Cardiac septum (tissue), 1 donor: ENCODE measurements at places on chromosomes 16 and 17.

GRCh38 chr16:10077861-10078260 is 104.4 kb downstream of the GRIN2A start:
- no peak for DNase-seq

DNA sequence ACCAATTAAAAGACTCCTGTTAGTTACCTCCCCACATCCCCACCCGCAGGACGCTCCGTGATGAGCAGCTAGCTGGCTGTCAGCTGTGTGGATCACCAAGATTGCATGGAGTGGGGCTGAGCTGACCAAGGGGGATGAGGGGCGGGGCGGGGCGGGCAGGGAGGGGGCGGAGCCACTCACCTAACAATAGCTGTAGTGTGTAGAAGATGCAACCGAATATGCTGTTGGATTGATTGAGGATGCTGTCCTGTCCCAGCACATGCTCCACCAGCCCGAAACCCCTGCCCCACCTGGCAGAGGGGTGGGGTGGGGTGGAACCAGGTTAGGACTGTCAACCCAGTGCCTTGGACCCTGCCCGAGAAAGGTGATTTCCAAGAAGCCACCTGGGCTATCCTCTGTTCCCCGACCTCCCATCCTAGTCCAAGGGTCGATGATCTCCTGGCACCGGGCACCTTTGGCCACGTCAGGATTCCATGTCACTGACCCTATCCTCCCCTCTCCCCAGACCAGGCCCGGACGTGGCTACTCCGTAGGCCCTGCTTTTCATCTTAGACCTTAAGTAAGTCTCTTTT is 1.4 kb downstream of the VKORC1 start:
- DNase-seq: no peak

GRCh38 chr17:28874750-28875149 is 19.9 kb downstream of the ERAL1 start:
- DNase-seq: no peak

- DNase-seq: no peak
Observed at GRCh38 chr17:55433029-55433628, 11.5 kb upstream of the MMD start.

DNA sequence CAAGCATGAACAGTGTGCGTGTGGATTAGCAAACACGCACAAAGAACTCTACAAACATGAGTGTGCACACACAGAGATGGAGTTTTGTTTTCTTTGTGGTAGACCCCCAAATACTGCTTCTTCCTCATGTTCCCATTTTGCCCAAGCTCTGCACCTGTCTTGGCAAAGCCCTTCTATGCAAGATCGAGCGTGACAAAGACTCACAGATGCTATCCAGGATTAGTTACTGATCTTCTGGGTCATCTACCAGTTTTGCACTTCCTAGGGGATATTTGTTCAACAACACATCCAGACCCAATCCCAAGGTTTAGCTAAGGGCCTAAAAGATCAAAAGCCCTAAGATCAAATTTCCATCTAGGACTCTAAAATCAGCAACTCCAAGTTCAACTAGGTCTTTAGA is 16.0 kb downstream of the LRRC36 start:
- DNase-seq: no peak

GRCh38 chr16:63983401-63983800 is 1138.5 kb downstream of the CDH11 start:
- DNase-seq: no peak

DNA sequence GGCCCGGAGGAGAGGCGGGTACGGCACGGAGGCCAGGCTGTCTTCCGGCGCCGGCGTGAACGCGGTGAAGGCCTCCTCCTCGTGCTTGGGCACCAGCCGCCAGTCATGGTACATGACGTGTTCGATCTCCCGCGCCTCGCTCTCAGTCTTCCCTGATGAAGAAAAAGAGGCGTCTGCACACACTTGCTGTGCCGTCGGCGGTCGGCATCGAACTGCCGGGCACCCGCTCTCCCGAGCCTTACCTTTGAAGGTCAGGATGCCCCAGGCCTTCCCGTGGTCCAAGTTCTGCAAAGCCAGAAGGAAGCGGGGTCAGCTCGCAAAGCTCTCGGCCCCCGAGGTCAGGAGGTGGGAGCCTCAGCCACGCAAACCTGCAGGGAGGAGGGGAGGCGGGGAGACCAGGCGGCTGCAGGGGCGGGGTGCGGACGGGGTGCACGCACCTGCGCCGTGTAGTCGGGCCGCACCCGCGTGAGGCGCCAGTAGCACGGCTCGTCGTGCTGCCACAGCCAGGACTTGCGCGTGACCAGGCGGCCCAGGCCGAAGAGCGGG is at the start of gene EME2:
Gene EME2, plus strand, starts transcription at position 449 of the 546 bp plus-strand sequence. CDS start 418 bp downstream, outside the sequence.
- no peak for DNase-seq

DNA sequence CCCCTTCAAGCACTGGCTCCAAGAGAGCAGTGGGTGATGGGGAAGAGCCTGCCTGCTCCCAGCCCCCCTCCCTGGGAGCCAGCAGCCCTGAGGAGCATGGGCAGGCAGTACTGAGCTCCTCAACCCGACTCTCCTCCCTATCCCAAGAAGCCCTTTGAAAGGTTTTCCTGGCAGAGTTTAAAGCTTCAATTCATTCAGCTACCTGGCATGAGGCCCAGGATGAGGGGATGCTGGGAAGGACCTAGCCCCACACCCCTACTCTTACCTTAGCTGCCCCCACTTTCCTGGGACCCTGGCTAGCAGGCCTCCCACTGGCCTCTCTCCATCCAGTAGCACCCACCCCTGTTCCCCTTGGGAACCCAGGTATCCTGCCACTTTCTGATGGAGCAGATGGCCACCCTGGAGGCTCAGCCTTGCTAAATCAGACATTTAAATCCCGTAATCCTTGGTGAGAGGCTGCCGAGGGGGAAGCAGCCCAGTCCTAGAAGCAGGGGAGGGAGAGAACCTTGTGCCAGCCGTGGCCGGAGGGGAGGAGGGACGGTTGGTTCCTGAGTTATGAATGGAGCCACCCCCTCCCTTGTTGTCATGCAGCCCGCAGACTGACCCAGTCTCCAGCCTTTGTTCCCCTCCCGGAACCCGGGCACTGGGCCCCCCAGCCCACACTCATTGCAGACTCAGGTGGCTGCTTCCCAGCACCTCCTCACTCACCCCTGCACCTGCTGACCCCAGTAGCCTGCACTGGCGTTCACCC is 17.1 kb downstream of the ATP1B2 start:
- DNase-seq: no peak

DNA sequence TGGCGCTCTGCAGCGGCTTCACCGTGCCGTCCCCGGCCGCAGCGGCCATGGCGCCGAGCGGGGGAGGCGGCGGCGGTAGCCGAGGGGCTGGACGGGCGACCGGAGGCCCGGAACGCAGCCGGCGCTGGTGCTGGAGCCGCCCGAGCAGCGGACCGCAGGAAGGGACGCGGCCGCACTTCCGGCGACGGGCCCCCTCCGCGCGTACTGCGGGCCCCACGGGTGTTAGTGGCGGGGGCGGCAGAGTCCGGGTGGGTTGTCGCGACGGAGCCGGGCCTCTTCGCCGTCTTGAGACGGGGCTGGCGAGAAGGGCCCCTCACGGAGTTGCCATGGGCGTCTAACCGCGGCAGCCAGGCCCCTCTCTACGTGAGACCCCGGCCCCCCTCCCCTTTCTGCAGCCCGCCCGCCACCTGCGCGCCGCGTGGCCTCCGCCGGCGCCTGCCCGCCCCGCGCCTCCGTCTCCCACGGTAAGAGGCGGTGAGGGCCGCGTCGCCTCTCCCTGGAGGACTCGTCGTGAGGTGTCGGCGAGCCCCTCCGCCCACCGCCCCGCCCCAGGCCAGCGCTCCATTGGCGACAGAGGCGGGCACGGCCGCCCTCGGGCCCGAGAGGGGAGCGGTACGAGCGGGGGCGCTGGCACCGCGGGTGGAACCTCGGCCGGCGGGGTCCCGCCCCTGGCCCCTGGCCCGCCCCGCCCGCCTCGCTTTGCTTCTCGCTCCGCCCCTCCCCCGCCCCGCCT is at the start of the genes VPS9D1 and ZNF276:
Gene VPS9D1, minus strand, starts transcription at position 86 of the 733 bp plus-strand sequence. Its CDS starts 37 bp downstream, at position 49.
Gene ZNF276, plus strand, starts transcription at position 725 of the 733 bp plus-strand sequence. CDS start 104 bp downstream, outside the sequence.
- peak; percentile 93 for DNase-seq

DNA sequence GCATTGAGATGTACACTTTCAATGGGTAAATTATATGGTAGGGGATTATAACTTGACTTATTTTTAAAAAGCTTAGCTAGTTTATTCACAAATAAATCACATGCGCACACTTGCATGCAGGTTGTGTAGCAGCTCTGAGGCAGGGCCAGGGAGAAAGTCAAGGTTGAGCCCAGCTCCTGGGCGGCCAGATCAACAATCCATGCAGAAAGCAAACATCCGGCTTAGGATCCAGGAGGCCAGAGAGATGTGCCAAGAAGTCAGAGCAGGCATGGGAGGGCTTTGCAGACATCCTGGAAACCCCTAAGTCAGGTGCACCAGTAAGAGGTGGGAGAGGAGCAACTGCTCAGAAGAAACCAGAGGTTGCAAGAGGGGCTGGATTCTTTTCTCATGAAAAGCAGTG is 186.5 kb downstream of the AXIN2 start:
- DNase-seq: no peak

DNA sequence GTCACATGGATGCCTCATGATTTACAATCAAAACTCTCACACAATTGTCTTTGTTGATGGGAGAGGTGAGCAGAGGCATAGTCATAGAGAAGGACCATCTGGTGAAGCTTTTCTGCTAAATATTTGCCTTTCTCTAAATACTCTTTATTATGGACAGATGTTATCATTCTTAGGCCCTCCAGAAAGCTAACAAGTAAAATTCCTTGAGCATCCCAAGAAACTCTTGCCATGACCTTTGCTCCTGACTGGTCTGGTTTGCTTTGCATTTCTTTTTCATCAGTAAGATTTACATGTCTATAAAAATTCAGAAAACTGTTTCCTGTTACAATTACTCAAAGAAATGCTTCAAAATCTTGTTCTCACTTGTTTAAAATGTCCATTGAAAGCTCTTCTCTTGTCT is 1336.6 kb upstream of the CDH8 start:
- DNase-seq: no peak
